NCI-H2107 (cell line): ENCODE measurements at places on chromosomes 1 and 21.

DNA sequence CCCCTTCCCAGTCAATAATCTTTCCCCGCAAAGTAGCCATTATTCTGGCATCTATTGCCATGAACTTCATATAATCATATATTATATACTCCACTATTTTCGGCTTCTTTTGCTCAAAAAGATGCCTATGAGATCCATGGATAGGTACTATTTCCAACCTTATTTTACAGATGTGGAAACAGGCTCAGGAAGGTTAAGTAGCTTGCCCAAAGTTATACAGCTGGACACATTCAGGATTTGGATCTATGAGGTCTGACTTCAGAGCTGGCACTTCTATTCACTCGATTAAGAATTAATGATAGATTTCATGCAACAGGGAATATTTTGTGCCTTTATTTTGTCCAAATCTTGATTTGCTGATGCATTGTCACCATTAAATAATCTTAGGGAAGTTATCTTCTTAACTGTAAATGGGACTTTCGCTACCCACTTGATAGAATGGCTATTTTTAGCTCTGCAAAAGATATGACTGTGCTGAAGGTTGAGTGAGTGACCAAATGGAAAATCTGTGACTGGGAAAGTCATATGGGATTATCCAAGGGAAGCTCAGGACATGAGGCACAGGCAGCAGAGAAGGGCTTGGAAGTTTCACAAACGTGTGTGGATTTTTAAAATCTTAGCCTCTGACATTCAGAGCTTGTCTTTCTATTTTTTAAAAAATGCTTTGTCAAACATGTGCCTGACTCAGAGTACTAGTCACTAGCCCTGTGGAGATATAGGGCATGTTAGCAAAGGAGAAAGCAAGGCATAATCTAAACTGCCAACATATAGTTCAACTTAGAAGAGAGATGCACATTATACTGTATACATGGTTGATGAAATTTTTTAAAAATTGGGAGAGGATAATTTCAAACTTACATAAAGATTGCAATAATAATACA, 36.5 kb downstream of the GIPC2 start:
- no peak for DNase-seq

DNA sequence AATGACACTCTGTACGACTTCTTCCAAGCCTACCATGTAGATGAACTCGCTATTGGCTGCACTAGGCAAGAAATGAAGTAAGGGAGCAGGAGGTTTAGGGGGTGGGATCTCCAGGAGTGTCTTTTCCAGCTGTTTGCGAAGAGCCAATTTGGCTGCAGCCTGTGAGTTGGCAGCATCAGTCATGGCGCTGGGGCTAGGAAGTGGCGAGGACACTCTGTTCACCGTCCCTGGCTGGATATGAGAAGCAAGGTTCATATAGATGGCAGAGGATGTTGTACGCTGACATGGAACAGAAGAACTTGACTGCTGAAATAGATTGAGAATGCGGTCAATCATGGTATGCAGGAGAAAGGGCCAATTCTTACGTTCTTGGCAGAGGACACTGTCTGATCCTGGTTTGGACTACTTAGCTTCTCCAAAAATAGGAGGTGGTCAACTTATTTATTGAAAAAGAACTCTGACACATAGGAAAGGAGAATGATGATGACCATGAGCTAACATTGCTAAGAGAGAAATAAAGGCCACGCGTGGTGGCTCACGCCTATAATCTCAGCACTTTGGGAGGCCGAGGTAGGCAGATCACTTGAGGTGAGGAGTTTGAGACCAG, 41.2 kb downstream of the SLC27A3 start:
- DNase-seq = no peak

DNA sequence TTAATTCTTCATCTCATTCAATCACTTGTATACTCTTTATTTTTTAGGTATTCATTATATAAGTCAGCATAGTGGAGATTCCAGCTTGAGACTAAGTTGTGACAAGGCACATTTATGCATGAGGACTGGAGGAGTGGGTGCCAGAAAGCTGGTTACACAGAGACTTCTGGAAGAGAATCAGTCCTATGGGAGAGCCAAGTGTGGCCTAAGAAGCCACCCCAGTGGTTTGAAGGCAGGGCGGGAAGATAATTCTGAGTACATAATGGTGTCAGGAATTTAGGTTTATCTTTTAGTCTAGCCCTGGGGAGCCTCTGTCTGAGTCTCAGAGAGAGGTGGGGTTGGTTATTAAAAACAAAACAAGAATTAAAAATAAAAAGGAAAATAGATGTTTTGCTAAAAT, 83.0 kb downstream of the SPAG17 start:
- no peak for DNase-seq

GRCh38 chr1:8198522-8198921, 119.4 kb upstream of the SLC45A1 start:
- no peak for DNase-seq

DNA sequence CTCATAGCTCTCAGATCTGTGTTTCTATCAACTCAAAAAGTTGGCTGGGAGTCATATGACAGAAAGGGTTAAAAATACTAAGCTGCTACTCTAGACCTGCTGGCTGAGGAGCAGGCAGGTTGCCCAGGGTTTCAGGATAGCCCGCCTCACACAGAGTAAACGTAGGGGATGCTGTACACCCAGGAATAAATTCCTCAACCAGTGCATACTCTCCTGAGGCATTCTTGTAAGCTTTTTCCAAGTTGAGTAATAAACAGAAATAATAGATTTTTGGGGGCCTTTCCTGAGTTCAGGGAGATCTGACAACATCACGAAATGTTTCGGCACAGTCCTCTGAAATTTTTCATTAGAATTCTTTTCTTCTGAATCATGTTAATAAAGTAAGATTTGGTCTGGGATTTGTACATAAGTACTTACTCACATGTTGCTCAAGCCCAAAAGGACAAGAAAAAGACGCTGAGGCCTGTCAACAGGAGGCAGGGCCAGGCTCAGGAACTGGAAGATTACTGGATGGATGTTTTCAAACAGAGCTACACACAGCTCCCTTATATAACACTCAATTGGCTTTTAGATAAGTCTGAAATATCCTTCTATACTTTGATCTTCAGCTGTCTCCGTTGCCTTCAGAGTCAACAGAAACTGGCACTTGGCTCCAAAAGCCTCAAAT, 41.0 kb downstream of the TGFBR3 start:
- DNase-seq = no peak

- DNase-seq = no peak
These were observed 14.1 kb downstream of the HUNK start for GRCh38 chr21:31886915-31887314.

GRCh38 chr1:192577145-192578140, 1.9 kb downstream of the RGS1 start:
- DNase-seq = no peak

GRCh38 chr21:15301014-15301413, 236.2 kb upstream of the NRIP1 start:
- DNase-seq = no peak
